ENCODE measurements at places on chromosomes 12 and 14.

DNA sequence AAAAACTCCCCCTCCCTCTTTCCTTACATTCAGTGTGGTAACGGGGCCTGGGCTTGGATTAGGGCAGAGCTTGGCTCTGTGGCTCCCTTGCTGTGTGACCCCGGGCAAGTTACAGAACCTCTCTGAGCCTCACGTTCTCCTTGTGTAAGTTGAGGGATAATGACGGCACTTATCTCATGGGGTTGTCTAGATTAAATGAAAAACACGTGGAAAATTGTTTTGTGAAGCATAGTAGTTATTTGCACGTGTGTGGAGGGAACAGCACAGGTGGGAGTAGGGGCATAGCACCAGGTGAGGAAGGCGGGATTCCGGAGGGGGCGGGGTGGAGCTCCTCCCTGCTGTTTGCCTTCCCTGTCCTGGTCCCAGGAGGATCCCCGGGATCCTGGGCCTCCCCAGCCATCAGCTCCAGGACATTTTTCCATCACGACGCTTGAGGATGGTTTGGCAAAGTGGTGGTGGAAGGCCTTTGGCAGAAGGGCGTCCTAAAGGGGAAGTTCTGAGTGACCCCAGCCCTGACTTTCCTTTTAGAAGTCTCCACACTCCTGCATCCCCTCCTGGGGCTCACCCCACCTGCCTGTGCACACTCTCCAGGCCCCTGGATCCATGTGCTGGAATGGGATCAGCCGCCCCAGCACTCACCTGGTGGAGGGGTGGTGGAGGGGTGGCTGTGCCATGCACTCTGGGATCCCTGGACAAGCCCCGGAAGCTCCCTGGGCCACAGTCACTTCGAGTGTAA, 22.7 kb downstream of the LRTM2 start:
- no peak for DNase-seq

- DNase-seq = no peak
Measured at GRCh38 chr14:64734990-64735389, 30.8 kb downstream of the PLEKHG3 start.

GRCh38 chr12:104672096-104672445, 215.3 kb downstream of the CHST11 start:
- no peak for DNase-seq

DNA sequence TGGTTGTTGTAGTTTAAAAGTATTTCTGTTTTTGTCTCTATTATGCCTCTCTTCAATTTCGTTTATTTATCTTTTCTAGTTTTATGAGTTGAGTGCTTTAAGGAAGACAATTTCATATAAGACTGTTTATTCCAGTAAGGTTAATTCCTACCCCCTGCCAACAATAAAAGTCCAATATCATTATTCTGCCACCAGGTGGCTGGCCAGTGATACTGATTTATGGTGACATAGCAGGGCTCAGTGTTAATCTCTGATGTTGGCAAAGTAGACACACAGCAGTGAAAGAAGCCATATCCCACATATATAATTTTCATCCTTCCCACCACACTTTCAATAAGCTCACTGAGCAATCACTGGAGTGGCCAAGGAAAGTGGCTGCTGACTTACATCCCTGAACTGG, 69.0 kb upstream of the BMP4 start:
- DNase-seq = peak; percentile 53

DNA sequence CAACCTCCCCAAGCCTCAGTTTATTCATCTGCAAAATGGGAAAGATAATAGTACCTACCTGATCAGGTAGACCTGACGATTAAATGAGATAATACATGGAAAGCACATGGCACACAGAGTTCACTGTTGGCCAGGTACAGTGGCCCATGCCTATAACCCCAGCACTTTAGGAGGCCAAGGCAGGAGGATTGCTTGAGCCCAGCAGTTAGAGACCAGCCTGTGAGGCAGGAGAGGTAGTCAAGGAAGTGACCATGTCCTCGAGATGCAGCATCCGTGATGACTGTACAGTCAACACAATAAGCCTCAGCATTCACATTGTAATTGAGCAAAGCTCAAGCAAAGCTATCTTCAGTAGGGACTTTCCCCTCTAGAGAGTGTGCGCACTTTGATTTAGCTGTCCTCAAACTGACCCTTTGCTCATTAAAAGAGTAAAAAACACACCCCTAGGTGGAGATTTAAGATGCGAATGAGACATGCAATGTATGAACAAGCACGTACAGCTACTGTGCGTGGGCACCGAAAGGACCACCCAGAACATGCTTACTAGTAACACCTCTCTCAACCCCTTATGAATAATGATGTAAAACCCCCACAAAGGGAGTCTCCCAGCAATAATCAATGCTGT, 9.9 kb downstream of the ISCU start:
- no peak for DNase-seq

DNA sequence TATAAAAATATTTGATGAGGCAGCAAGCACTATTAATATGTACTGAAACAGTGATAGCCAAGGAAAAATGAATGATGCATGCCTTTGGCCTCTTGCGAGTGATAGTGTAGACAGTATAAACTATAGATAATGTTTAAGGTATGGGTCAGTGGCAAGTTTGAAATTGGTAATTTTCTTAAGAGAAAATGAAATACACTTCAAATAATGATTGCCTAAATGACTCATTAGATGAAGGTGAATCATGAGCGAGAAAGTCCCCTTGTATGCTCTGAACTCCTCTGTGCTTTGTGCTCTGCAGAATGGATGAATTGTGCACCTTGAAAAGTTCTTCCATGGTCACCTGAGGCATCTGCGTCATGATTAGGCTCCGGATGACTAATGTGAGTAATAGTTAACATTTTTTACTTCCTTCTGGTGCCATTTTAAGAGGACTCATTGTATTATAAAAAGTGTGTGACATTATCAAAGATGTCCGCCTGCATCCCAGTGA, 84.9 kb upstream of the RTL1 start:
- DNase-seq = peak; percentile 26

DNA sequence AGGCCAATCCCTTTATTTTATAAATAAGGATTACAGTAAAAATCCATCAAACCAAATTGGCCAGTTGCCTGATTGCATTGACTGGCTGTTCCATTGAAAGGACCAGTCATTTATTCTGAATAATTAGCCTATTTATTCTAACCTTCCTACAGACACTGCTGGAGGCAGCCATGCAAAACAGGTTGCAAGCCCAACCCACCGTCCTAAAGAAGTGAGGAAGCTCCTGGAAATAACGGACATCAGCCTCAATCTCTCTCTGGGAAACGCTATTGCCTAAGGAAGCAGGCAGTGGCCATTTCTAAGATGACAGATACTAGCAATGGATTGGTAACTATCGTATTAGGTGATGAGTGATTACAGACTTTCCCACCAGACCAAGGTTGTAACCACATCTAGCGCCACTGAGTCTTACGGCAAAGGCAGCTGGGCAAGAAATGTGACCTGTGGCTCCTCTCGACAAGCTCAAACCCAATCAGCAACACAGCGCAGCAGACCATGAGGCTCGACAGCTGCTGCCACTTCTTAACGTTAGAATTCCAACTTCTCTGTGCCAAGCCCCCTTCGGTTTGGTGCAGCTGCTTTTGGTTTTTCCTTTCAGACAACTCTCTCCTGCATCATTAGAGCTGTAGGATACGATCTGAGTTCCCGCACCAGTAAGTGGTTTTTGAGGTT, 134.2 kb downstream of the KCNK10 start:
- no peak for DNase-seq

DNA sequence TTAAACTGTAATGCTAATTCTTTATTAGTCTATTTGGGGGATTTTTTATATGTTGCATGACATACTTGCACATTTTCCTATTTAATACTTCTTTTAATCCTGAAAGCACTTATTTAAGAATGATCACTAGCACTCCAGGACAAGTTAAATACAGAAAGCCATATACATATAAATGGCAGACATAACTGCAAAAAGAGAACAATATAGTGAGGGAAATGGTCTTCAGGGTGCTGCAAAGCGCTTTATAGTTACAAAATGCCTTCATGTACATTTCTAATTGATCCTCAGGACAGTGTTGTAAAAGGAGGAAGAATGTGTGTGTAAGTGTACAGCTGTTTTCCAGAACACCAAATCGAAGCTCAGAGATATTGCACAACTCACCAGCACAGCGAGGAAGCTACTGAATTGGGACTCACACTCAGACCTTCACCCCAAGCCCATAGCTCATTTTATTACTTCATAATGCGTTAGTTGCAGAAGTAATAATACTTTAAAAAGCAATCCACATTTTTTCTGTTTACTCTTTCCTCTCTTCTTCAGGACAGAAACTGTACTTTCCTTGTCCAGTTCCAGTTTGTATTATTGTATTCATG, 428.2 kb downstream of the RAD51B start:
- DNase-seq = no peak

GRCh38 chr14:105071942-105072341, 6.7 kb upstream of the GPR132 start:
- DNase-seq = no peak

DNA sequence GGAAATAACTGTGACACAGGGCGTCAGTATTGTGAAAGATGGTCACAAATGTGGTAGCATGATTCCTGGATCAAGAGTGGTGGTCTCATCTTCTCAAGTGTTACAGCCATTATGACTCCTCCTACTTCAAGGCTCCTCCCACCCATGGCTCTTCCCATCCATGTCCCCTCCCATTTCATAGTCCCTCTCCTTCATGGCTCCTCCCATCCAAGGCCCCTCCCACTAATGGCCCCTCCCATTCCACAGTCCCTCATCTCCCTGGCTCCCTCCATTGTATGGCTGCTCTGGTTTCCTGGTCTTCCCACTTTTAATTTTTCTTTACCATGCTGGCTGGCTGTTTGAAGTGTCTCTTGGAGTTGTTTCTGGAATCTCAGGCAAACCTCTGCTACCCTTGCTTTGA, 1375.2 kb upstream of the TMEM132C start:
- DNase-seq = no peak

DNA sequence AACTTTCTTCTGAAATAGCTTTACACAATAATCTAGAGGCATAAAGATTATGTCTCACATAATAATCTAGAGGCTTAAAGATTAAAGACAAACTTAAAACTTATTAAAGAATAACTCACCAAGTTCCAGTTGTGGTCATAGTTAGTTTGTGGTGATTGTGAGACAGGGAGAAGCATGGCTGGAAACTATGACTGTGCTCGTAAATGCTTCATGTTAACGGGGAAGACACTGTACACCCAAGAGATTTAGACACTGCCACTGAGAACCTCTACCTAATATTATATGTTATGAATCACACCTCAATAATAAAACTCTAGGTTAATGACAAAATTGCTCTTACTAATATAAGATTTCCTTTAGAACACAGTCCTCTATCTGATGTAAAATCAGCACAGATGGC, 541.6 kb downstream of the TMEM121 start:
- DNase-seq = no peak

DNA sequence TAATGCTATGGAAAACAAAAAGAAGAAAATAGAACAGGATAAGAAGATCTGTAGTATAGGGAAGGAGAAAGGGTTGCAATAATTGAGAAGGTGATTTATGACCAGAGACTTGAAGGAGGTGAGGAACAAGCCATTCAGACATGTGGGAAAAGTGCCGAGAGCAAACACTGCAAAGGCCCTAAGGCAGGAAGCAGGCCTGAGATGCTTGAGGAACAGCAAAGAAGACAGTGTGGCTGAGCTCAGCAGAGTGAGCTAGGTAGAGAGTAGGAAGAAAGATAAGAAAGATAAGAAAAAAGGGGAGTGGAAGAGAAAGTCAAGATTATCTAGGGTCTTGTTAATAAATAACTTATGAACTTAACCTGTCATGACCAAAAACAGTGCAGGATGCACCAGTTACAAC, 671.8 kb downstream of the RPS29 start:
- no peak for DNase-seq

GRCh38 chr14:100304825-100305323, 1.4 kb downstream of the SLC25A29 start:
- DNase-seq = peak; percentile 45

DNA sequence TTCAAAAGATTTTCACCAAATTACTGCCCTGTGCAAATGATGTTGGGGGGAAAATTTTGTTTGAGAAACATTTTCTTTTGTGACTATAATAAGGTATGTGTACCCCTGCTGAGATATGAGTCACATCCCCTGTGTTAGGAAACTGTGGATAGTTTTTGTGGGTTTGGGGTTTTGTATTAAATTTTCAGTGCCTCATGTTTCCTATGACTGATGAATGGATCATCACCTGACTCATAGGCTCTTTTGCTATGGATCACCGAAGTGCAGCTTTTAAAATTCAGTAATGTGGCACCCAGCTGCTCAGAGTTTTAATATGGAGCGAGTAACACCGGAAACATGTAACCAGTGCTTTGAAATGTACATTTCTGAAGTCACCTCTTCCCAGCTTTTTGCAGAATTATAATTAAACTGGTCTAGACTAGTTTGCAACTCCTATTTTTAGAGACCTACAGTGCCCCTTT, 167.4 kb upstream of the HMGA2 start:
- peak; percentile 75 for DNase-seq

- no peak for DNase-seq
Measured at GRCh38 chr14:77547512-77548180, 49.0 kb upstream of the ISM2 start.

GRCh38 chr12:125110641-125111360, 45.6 kb downstream of the AACS start:
- no peak for DNase-seq

- DNase-seq = no peak
Measured at GRCh38 chr14:32622742-32623141, 293.6 kb downstream of the AKAP6 start.

DNA sequence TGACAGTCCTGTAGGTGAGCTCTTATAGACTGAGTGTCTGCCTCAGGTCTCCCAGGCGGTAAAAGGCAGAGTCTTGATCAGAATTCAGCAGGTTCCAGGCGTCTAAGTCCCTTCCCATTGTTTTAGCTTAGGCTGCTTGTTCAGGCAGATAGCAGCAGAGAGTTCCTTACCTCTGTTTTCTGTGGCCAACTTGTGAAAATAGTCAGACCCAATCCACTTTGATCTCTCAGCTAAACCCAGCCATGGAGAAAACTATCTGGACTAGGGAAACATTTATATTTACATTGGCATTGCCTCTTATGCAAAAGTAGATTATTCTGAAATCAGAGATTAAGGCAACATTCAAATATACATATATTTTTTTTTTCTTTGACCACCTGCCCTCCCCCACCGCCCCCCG, 21.4 kb downstream of the CCDC62 start:
- DNase-seq = no peak

GRCh38 chr14:56562883-56563282, 16.7 kb upstream of the TMEM260 start:
- no peak for DNase-seq
